Adrenal gland (tissue), 19 donors: ENCODE measurements at places on chromosomes 2 and 18. TPM values are rescaled to one million over a fixed set of nuclear protein-coding genes. Genes with fewer than 3 reads are reported as not detected.

The THUMPD2 gene
- total RNA-seq: 13.4 TPM

The COX7A2L gene
- total RNA-seq: 227 TPM

The TUBA4A gene
- total RNA-seq: 17.9 TPM

The SP100 gene
- total RNA-seq: 59.2 TPM

The LRP1B gene
- 1.8 TPM for total RNA-seq

The SLC14A1 gene
- total RNA-seq: 1.8 TPM

The CHST9 gene
- total RNA-seq: 0.14 TPM

DNA sequence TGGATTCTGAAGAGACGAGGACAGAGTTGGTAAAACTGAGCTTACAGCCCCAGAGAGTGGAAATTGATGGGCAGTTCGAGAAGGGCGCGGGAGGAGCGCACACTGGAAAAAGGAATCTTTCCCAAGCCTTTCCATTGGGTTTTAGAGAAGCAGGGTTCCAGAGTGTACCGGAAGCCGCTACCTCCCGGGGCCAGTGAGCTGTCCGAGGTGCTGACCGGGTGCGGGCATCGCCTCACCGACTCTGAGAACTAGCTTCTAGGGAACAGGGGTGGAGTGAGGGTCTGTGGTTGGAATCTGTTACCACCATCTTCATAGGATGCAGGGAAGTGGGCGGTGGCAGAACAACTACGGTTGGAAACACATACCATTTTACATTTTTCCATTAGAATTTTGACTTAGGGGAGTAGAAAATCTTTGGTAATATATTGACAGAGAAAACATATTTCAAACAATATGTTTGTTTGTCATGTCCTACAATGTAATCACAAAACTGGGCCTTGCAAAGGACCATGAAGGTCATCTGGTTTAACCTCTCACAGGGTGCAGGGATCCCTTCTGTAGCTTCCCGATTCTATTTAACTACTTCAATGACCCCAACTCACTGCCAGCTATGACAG is 724 bp downstream of the NMS start:
- no peak overlapping the region for H3K27ac ChIP-seq
- H3K27me3 ChIP-seq: peaks cover 11% of the 10 kb centered on the region
- no peaks in the 10 kb centered on the region for H3K4me1 ChIP-seq
- no peaks in the 10 kb centered on the region for H3K36me3 ChIP-seq
- H3K4me3 ChIP-seq: no peak overlapping the region

- no peak overlapping the region for H3K4me3 ChIP-seq
- H3K36me3 ChIP-seq: no peaks in the 10 kb centered on the region
- no peak overlapping the region for H3K27ac ChIP-seq
- H3K27me3 ChIP-seq: peaks cover 82% of the 10 kb centered on the region
Observed at GRCh38 chr2:104854498-104855220, 744 bp downstream of the POU3F3 start.

DNA sequence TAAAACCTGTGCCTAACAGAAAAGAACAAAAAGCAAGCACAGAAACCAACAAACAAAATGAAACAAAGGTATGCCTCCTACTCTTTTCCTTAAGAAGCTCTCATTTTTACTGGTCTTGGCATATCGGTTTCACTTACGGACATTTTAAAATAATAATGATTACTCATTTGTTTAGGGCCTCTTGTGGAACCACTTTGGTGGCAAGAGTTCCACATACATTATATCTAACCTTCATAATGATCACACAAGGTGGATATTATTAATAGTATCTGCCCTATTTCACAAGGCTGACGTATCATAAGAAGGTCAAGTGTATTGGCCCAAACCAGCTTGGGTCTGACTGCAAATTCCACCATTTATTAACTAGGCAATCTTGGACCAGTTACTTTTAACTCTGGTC is 304.7 kb downstream of the TCF4 start:
- peaks cover 41% of the 10 kb centered on the region for H3K4me1 ChIP-seq
- no peak overlapping the region for H3K4me3 ChIP-seq
- no peak for DNase-seq
- no peaks in the 10 kb centered on the region for H3K36me3 ChIP-seq
- no peaks in the 10 kb centered on the region for H3K27me3 ChIP-seq

GRCh38 chr2:37873229-37873628 is 51.9 kb upstream of the RMDN2 start:
- no peaks in the 10 kb centered on the region for H3K36me3 ChIP-seq
- no peak overlapping the region for H3K27ac ChIP-seq
- H3K27me3 ChIP-seq: no peaks in the 10 kb centered on the region
- no peak overlapping the region for H3K4me3 ChIP-seq
- DNase-seq: no peak

DNA sequence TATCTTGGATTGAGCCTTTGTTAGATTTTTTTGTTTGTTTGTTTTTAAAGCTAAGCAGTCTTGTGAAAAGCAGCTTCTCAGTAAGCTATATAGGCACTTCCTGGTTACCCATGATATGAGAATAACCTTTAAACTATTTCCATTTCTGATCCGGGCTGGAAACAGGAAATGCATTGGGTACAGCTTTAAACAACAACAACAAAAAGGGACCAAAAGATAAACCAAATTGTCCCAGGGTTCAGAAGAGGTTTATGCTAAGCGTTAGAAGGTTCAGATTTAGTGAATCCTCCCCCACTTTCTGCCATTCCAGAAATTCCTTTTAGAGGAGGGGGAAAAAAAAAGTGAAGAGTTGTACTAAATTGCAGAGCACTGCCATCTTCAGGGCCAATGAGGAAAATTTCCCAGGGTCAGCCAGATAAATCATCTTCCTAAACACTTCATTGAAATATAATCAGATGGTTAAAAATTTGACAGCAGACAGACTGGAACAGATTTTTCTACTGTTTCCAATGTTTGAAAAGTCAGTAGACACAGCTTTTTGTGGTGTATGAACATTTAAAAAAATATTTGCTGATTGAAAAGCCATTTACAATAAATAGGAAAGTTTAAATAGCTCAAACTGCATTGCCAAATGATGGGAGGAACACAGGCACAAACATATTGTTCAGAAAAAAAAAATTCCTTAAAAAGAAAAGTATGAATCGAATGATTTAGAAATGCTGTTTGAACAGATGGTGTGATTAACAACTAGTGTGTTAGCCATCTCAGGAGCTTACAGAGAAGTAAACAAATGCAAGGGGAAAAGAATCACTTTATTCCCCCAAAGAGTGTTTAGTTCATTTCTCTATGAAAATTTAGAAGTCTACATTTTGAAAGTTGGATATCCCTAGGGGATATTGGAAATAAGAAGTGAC is 189.9 kb upstream of the TANK start:
- peak; percentile 48 for DNase-seq
- H3K4me3 ChIP-seq: no peak overlapping the region
- H3K27me3 ChIP-seq: no peaks in the 10 kb centered on the region
- H3K27ac ChIP-seq: no peak overlapping the region
- peaks cover 7% of the 10 kb centered on the region for H3K4me1 ChIP-seq

DNA sequence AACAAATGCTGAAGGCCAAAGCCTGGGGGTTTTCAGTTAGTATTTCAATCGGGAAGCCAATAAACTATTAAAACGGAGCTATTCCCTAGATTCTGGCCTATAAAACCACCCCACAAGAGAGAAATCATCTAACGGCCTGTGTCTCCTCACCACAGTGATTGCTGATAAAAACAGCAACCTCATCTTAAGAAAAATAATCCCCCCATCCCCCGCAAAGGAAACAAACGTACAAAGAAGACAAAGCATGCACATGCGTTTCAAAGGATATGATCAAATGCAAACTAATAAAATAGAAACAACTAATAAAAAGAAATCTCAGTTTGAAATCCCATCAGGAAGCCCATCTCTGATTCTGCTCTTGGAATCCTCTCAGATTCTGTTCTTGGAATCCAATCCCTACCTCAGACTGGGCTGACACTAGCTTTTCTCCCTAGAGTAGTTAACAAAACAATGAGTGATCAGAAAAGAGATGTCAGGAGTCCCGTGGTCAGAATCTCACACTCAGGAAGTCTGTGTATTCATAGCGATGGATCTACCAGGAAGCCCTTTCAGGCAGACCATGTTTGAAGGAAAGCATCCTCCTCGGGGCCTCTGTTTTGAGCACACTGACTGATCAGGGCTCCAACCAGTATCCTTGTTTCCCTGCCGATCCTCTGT is 150.7 kb downstream of the THADA start:
- H3K27ac ChIP-seq: no peak overlapping the region
- no peaks in the 10 kb centered on the region for H3K36me3 ChIP-seq
- H3K4me3 ChIP-seq: no peak overlapping the region

DNA sequence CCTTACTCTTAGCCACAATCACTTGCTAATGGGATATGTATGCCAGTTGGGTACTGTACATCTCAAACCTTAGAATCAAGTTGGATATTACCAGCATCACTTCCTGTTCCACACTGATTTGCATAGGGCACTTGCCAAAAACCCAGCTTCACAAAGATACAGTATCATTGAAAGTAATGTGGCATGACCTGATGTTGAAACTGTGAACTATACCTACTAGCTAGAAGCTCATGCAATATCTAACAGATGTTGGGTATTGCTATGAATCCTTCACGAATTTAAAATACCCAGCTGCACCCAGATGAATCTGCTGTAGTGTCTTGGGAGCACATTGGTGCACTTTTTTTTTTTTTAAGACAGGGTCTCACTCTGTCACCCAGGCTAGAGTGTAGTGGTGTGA is 6.5 kb upstream of the STAMBP start:
- no peak overlapping the region for H3K27ac ChIP-seq
- H3K4me3 ChIP-seq: no peak overlapping the region
- DNase-seq: no peak
- no peaks in the 10 kb centered on the region for H3K27me3 ChIP-seq
- no peaks in the 10 kb centered on the region for H3K36me3 ChIP-seq
- no peaks in the 10 kb centered on the region for H3K4me1 ChIP-seq

- no peaks in the 10 kb centered on the region for H3K4me1 ChIP-seq
- H3K4me3 ChIP-seq: no peak overlapping the region
- no peaks in the 10 kb centered on the region for H3K27me3 ChIP-seq
- peak; percentile 88 for DNase-seq
- no peaks in the 10 kb centered on the region for H3K36me3 ChIP-seq
Observed at GRCh38 chr2:10659898-10660568, 29.7 kb downstream of the NOL10 start.

- no peaks in the 10 kb centered on the region for H3K27me3 ChIP-seq
- DNase-seq: no peak
- no peak overlapping the region for H3K4me3 ChIP-seq
- no peaks in the 10 kb centered on the region for H3K4me1 ChIP-seq
- H3K27ac ChIP-seq: no peak overlapping the region
Observed at GRCh38 chr2:198880986-198881385, 576.8 kb downstream of the SATB2 start.

DNA sequence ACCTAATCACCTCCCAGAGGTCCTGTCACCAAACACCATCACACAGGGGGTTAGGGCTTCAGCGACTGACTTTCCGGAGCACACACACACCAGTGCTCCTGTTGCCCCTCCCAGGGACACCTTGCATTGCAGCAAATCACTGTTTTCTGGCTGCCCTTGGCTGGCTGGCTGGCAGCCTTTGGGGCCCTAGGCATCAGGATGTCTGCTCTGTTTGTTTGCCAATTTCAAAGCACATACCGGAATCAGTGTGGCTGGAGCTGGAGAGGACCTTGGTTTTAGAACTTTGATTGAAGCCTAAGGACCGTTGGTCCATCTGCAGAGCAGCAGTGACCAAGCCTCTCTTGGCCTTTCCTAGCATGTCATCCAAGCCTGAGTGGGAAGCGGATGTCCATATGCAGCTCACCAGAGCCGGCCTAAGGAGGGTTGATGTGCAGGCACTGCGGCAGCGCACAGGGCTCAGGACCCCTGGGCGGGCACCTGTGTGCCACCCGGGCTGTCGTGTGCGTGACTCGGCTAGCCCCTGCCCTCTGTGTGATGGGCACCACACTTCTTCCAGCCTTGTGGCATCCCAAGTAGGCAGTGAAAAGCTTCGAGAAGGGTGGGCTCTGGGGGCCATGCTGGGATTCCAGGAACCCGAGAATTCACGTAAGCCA is 62.1 kb downstream of the GBX2 start:
- no peaks in the 10 kb centered on the region for H3K27me3 ChIP-seq
- no peaks in the 10 kb centered on the region for H3K4me1 ChIP-seq
- DNase-seq: no peak
- no peaks in the 10 kb centered on the region for H3K36me3 ChIP-seq
- H3K4me3 ChIP-seq: no peak overlapping the region
- H3K27ac ChIP-seq: no peak overlapping the region

DNA sequence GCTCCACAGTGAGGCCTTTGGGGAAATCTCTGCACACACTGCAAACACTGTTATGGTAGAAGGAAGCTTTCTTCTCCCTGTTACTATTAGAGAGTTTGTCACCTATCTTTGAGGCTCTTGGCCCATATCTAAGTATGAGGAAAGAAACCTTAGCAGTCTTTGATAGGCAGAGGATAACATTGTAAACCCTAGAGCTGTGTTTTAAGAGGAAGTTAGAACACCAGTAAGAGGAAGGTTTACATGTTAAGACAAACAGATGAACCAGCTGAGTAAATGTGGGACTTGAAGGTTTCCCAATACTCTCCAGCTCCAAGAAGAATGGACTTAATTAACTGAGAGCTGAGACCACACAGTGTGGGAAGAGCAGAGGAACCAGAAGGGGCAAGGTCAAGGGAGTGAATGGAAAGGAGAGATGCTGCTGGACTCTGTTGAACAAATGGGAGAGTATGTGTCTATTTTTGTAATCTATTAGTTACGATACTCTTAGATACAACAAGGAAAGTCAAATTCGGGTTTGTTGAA is 257.0 kb downstream of the DPP10 start:
- no peaks in the 10 kb centered on the region for H3K4me1 ChIP-seq
- H3K27me3 ChIP-seq: no peaks in the 10 kb centered on the region
- no peak overlapping the region for H3K4me3 ChIP-seq
- H3K36me3 ChIP-seq: no peaks in the 10 kb centered on the region
